ENCODE measurements at places on chromosomes 3 and 15.

DNA sequence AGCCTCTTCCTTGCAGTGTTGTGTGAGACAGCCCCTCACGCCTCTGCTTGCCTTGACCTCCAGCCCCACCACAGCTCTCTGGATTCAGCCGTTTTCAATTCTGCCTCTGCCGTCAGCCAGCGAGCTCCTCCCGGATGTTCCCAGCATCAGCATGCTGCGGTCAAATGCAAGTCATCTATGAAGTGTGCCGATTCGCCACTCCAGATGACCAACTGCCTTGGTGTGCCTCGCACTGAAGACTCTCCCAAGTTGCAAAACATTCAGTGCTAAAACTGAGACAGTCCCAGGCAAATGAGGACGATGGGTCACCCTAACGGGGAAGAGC, 30.6 kb upstream of the RASA2 start:
- DNase-seq = no peak

DNA sequence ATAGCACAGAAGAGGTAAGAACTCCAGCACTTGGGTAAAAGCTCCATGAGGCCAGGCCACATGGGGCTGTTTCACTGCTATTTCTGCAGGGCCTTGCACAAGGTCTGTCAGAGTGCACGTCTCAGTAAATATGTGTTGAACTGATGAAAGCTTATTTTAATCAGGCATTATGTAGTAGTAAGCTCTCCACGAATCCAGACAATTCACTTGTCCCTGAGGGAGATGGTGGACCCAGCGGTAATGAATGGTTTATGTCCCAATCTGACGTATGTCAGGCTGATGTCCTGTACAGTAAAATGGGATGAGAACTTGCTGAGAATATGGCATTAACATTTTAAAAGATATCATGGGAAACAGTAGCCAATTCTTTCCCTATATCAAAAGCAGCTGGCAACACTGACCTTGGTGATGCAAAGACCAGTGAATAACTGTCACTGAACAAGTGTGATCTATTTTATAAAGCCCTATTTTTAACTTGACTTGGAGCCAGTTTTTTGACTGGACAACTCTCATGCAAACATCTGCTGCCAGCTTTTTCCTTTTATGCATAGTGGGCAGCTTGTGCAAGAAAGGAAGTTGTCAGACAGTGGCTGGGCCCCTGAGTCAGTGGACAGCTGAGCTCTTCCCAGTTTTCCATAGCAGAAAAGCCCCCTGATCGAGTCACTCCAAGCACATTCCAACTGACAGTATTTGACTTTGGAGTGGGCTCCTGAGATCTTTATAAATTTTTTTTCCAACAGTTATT, 519.8 kb upstream of the MDFIC2 start:
- no peak for DNase-seq

DNA sequence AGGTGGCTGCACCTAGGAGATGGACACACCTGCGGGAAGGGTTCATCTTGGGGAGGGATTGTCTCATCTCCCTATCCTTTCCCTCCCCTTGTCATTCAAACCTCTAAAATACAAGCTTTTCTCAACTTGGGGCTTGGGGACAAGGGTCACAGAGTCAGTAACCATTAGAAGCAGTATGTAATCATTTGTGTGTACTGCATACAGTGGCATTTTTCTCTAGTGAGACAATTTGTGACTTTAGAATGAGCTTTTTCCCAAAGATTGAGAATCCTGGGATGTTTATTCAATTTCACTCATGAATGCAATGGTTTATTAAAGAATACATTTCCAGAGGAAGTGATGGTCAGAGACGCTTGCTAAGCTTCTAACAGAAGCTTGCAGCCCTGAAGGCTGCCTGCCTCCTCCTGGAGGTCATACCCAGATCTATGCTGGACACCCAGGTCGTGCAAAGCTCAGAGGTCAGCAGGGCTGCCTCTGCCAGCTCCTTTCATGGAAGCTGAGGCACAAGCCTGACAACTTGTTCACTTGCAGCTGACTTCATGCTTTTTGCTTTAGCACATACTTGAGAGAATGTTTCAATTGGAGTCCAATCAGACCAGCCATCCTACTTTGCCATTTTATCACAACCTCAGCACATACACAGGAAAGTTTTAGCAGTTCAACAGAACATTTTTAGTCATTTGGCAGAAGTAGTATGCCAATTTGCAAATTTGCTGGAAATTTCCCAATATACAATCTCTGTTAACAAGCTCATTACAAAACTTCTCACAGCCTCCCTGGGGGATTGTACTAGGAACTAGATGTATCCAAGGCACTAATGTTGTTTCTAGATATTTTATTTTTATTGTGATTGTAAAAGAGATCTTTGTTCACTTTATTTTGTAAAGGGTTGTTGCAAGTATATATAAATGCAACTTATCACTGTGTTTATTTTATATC, 25.6 kb upstream of the ALDH1L1 start:
- DNase-seq = no peak

DNA sequence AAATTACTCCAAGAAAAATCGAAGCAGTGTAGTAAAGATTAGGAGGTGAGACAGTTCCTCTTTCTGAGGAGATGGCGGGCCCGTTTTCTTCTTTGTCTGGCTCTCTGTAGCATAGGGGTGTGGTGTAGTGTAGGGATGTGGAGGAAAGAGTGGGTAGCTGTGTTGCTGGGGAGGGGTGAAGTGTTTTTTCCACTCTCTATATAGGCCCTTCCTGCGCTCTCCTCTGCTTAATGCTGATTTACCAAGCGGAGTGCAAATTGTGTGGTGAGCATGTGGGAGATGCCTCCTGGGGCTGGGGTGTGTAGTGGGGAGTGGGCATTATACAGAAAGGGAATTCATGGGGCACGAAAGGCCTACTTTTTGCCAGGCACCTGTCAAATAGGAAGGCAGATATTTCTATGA, 94.9 kb downstream of the ST6GAL1 start:
- DNase-seq = peak; percentile 48

GRCh38 chr3:117510396-117510795, 800.8 kb downstream of the TUSC7 start:
- DNase-seq = no peak

- DNase-seq = no peak
Observed at GRCh38 chr15:38205526-38206272, 46.9 kb upstream of the SPRED1 start.

DNA sequence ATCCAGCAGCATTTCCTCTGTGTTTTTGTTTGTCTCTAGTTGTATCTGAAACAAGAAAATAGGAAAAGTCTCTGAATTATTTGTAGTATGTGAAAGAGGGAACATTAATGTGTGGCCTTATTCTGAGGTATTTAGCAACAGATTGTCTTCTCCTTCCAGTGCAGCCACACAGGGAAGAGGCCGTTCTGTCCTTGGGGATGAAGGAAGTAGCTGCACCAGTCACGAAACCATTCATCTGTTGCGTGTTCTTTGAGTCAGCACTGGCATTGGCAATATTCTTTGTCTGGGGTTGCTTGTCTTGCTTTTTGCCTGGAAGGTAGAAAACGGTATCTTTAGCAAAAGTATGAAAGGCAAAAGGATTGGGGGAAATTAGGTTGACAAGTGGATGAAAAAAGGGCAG, 91.6 kb downstream of the CDIN1 start:
- DNase-seq = no peak

DNA sequence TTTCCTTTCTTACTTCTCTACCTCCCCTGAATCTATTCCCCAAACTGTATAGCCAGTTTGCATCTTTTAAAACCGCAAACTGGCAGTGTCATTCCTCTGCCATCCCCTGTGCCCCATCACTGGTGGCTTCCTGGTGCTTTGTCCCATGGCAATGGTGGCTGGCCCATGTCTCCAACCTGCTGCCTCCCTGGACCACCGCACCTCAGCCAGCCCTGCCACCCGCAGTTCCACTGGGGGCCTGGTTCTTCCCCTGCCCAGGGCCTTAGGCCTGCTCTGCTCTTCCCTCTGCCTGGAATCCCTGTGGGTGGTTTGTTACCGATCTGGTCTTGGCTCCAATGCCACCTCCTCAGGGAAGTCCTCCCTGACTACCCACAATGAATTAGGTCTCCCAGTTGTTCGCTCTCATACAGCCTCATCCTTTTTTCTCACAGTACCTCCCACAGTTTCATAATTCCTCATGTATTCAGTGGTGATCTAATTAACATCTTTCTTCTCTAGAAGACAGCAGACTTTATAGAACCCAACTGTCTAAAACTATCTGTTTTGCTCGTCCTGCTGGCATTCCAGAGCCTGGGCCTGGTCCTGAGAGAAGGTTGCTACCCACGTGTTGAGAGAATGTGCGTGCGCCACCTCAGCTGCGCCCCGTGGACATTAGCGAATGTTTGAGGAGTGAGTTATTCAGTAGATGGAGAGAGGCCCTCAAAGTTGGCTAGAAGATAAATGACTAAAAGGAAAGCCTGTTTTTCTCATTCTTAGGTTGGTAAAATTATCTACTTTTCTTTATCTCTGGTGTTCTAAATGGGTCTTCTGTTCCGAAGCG, 130.1 kb downstream of the DNAJB8 start:
- DNase-seq = no peak
